ENCODE measurements at places on chromosomes 1 and 21. TPM values are rescaled to one million over a fixed set of nuclear protein-coding genes. Genes with fewer than 3 reads are reported as not detected.

The OR14K1 gene
- total RNA-seq, result not detected

- DNase-seq, result peak; percentile 64
These were observed 1.6 kb upstream of the METTL25B start for GRCh38 chr1:156726549-156727226.

DNA sequence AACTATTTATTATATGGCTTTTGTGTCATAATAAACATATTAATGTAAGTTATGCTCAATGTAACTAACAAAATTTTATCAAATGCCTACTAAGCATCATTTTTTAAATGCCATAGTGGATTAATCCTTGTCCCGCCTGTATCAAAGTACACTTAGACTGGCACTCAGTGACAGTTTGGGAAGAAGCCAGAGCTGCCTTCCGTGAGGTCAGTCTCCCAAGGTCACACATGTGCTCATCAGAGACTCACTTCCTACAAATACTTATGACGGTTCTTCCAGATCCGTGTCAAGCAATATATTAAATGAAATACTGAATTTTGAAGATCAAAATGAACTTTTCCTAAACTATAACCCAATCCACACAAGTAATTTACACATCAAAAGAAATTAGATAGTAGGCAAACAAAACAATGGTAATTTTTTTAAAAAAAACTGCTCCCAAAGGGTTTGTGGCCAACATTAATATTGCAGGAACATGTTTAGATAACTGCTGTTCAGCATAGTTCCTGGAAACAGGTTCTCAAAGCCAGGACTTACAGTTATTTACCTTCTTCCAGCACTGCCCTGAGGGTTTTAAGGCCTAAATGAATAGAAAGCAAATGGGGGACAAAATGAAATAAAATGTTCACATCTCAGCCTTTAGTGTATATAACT is 27.2 kb downstream of the WLS start:
- no peak for DNase-seq

DNA sequence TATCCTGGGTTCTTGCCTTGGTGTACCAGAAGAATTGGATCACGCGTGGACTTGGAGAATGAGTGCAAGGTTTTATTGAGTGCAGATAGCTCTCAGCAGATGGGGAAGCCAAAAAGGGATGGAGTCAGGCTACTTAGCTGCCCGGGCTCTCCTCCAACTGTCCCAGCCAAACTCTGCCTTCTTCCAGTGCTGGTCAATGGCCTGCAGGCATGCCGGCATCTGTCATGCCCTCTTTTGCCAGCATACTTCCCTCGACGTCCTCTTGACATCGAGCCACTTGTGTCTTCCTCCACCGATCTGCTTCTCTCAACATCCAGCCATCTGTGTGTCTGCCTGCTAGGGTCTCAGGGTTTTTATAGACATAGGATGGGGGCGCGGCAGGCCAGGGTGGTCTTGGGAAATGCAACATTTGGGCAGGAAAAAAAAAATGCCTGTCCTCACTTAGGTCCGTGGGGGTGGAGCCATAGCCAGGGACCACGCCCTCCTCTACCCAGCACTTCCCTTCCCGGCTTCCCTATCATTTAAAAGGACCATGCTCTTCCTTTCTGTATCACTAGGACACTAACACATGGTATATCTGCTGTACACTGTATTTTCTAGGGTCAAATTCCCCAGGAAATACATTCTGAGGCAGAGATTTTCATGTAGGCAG is 47.0 kb upstream of the BCAR3 start:
- DNase-seq, result no peak

The DAB1 gene
- not detected for total RNA-seq

- no peak for DNase-seq
These were observed 26.3 kb downstream of the PRDX6 start for GRCh38 chr1:173503391-173503790.

GRCh38 chr1:68269637-68270430 is 37.5 kb upstream of the WLS start:
- peak; percentile 46 for DNase-seq

DNA sequence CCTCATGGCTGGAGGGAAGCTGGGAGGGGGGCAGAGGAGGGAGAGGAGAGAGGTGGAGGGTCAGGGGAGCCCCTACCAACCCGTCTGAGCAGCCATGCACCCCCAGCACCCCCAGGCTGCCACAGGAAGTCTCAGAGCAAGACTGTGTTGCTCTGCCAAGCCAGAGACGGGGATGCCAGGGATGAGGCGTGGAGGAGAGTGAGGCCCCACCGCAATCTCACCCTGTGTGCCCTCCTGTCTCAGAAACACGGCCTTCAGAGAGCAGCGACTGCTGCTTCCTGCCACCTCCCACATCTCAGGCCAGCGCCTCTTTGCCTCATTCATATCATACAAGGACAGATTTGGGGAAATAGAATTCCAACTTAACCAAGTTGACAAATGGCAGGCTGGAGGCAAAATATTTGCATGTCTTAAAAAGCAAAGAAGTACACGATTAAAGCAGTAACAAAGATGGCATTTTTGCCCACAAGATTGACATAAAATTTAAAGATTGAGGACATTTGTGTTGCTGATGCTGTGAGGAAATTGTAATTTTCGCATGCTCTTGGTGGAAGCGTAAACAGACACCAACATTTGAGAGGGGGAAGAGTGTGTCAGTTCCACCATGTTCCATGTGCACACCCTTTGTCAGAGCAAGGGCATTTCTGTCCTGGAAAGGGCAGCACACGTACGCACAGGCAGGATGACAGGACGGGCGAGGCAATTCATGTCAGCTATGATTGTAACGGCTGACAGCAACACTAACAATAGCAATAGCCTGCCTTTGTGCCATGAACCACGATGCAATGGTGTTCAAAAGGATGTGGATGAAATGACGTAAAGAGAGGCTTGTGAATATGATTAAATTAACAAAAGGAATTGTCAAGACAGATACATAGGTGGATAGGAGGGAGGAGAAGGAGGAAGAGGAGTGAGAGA is 59.0 kb upstream of the BACE2 start:
- no peak for DNase-seq

- DNase-seq, result no peak
These were observed 100.9 kb upstream of the HMGB4 start for GRCh38 chr1:33762962-33763361.

DNA sequence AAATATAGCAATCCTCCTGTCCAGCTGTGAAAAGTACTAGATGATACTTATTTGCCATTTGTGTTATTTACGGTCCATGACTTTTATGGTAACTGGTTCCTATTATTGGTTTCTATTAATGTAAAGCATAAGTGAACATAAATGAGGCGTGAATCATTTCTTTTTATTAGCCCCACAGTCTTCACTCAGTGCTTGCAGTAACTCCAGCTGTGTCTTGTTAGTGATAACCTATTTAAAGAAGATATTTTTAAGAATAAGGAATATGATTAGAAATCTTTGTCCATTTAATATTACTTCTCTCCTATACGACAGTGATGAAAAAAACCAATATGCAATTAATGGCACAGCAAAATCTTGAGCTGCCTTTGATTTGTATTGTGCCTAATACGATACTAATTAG is 149.9 kb downstream of the SPATA17 start:
- no peak for DNase-seq

The ZNF683 gene
- total RNA-seq, result not detected

DNA sequence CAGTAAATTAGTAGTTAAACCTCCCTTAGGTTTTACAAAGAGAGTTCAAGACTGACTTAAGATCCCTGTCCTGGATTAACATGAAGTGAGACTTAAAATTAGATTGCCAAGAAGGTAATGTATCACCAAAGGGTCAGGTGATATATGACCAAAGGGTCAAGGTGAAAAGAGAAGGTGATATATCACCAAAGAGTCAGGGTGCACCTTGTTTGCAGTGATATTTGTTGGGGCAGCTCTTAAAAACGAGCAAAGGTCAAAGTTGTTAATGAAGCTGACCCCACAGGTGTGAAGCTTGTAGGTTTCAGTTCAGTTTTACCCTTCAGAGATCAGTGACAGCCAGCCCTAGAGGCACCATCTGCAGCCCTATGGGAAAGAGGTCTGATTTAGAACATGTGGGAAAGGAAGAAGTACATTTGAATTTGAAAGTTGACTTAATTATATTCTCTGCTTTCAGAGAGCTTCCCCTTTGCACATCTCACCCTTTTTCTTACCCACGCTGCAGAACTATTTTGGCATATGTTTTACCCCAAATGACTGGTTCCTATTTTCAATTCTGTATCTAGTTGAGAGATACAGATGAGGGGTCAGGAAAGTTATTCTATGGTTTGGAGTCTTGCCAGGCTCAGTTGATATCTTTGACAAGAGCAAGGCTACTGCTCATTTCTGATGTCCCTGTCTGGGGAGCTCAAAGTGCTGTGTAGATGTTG is 170.8 kb downstream of the S1PR1 start:
- DNase-seq, result no peak

DNA sequence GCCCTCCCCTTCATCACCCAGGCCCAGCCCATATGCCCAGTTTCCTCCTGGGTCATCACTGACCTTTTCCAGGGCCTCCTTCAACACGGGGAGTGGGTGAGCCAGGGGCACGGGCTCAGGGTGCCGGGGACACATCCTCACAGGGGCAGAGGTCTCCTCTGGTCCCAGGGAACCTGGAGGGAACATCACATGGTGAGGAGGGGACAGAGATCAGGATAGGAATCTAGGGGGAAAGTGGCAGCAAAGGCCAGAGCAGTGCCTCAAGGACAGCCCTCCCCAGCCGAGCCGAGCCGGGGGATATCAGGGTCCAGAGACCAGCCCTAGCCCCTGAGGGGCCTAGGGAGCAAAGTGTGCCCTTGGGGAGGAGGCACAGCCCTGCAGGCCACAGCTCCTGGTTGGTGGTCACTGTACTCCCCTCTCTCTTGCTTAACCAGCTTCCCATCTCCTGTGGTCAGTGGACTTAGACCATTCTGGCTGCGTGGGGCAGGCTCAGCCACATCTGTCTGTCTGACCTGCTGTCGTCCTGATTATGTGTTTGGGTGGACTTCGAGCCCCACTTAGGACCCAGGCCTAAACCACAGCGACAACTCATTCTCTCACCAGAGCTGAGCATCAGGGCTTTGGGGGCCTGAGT is 9.5 kb downstream of the LACTBL1 start:
- no peak for DNase-seq

The ADAMTS5 gene
- 22.3 TPM for total RNA-seq

The FOXD3 gene
- total RNA-seq, result 0.35 TPM

DNA sequence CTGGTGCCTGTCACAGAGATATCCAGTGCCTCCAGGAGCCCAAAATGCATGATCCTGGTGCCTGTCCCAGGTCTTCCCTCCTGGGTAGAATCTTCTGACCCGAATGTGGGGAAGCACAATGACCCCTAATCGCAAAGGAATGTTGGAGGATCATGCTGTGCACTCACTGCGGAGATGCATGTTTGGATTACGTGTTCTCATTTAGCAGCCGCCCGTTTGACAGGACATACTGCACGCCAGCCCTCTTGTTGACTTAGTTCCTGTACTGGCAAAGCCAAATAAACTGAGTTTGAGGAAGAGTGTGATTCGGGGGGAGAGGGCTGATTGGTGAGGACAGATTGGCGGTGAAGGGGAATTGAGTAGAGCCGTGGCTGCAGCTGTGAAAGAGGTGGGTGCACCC is 85.9 kb upstream of the SIM2 start:
- no peak for DNase-seq

The LYPLAL1 gene
- total RNA-seq, result 34.7 TPM

The IFNLR1 gene
- total RNA-seq, result 7.8 TPM

The TRNP1 gene
- 142 TPM for total RNA-seq

Data from mammary epithelial cell (primary cell).